ENCODE measurements at places on chromosomes 2 and 18.

GRCh38 chr18:40670668-40671375 is 1284.2 kb upstream of the PIK3C3 start:
- no peak for DNase-seq

DNA sequence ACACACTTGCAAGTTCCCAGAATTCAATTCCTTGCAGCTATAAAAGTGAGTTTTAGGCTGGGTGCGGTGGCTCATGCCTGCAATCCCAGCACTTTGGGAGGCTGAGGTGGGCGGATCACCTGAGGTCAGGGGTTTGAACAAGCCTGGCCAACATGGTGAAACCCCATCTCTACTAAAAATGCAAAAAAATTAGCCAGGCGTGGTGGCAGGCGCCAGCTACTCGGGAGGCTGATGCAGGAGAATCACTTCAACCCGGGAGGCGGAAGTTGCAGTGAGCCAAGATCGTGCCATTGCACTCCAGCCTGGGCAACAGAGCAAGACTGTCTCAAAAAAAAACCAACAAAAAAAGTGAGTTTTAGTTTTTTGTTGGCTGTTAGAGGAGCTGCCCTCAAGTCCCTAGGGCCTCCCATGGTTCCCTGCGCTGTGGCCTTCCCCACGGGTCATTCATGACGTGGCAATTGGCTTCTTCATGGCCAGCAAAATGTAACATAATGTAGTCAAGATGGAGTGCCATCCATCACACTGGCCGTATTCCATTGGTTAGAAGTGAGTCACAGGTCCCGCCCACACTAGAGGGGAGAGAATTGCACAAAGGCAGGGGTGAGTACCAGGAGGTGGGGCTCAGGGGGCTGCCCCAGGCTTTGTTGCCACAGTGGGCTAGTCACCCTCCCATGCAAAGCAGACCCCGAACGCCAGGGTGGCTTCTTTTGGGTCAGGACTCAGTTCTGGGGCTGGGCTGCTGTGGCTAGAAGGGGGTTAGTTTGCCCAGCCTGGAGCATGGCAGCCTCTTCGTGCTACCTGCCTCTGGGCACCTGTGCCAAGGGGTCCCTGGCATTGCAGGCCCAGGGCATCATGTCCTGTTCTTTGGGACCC is 37.7 kb upstream of the INHBB start:
- DNase-seq = no peak

GRCh38 chr2:81895620-81896250 is 1591.2 kb upstream of the LRRTM1 start:
- no peak for DNase-seq

DNA sequence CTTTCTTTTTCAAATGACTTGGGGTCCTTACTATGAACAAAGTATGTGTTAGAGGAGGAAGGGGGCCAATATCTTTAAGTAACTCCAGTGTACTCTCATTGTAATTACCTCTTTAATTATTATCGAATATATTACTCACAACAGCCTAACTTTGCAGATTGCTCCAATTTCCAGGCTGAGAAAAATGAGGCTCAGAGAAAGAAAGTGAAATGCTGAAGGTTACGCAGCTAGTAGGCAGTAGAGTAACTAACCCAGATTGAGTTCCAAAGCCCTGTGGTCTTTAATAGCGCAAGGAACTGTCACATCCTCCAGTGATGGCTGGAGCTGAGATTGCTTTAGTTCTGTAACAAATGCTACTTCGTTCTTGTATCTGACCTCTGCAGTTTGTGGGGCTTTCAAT is 2.2 kb upstream of the GYPC start:
- DNase-seq = no peak

DNA sequence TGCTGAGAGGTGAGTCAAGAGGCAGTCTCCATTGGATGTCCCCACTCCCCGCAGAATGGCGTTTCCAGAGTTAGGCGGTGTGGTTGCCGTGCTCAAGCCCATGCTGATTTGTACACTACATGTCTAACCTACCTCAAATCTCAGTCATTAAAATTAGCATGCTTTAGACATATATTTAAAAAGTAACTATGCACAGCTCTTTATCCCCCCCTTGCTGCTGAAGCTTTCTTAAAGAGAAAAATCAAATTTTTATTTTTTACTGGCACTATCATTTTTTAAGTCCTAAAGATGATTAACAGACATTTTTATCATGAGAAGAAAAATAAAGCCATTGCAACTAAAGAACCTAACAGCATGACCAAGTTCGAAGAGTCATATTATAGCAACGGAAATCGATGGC is 42.9 kb downstream of the BOLA3 start:
- no peak for DNase-seq

- DNase-seq = no peak
Measured at GRCh38 chr2:58649756-58650155, 408.6 kb upstream of the FANCL start.

DNA sequence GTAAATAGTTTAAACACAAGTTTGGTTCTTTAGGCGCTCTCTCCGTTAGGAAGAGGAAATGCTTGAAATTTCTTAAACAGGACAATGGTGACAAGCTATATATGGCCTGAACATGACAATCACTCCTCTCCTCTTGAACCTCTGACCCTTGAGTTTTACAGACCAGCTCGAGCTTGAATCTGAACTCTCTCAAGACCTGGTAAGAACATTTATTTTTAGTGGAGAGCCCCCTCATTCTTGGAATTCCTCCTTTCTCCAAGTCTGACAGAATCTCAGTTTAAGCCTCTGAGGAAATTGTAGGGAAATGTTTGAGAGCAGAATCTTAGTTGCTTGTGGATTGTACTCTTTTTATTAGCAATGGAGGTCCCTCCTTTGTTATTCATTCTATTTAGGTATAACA is 1293.6 kb upstream of the ZEB2 start:
- DNase-seq = no peak

DNA sequence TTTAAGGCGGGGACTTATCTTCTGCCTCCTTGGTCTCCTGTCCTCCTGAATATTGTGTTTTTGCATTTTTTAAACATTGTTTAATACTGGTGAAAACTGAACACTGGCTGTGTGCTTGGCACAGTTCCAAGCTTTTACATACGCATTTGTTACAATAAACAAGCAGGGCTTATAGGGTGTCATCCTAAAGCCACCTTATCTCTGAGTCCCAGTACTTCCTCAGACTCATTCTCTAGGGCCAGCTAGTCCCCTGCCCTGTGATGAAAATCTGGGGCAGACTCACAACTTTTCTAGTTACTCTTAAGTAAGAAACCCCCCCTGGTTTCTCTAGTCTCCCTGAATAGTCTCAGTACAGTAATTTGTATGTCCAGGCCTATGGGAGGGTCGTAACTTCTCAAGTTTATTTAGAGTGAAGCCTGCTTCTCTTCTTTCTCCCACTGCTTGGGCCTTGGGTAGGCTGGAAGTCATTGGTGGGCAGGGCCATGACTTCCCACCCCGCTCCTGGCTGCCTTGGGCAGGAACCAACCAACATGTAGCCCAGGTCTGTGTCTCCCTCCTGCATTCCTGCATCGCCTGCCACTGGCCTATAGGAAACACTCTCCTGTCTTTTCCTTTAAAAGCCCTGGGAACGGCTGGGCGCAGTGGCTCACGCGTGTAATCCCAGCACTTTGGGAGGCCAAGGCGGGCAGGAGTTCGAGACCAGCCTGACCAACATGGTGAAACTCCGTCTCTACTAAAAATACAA is 7.7 kb upstream of the KCNE4 start:
- no peak for DNase-seq

DNA sequence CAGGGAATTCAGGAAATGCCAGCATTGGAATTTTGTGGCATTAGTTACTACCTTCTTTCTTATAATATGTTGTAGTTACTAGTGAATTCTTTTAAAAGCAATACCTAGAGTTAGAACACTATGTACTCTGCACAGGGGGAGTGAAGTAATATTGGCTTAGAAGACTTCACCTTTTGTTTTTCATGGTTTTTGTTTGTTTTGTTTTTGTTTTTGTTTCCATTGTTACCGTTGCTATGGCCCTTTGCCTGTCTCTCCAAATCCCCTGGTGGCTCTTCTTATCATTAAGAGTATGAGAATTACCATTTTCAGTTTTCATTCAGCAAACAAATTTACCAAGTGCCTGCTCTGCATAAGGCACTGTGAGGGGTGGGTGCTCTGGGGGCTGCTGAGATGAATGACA is 160.1 kb downstream of the HAUS1 start:
- no peak for DNase-seq

DNA sequence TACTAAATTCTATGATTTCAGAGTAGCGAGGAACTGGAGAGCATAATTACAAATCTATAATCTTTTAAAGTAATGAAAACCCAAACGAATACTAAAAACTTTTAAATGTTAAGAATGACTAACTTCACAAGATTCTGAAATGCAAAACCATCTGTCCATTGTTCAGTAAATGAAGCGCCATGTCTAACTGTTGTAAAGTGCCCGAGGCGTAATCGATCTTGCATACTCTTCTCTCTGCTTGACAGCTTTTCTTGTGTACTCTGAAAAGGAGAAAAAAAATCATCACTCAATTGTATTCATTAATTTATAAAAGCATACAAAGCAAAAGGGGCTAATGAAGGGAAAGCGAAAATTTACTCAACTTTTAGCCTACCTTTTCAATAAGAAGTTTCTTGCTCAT is 111.0 kb downstream of the TLK1 start:
- no peak for DNase-seq

GRCh38 chr2:62968668-62969067 is 82.0 kb upstream of the OTX1 start:
- DNase-seq = no peak

DNA sequence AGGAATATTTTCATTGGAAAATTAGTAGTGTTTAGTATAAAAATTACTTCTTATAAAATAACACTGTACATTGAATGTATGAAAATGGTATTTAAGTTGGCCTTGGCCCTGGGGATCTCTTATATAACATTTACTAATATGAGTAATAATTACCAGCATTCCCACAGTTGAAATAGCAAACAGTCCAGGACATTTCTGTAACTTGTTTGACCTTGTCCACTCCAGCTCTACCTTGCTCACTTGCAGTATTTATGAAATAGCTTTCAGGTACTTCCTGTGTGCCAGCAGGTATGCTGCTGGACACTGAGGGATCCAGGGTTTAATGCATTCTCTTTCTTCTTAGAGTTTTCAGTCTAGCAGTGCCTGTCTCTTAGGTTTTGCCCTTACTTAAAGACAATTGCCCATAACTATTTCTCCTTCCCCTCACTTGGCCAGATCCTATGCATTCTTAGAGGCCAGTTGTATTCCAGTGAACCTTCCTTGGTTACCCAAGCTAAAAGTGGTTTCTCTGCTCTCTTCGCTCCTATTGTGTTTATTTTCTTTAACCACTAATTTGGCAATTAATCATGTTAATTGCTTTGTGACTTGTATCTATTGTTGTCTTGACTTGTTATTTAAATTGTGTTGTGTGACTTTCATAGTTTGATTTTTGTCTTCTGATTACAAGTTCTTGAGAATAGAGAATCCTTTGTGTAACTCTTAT is 25.9 kb downstream of the BABAM2 start:
- DNase-seq = no peak

GRCh38 chr18:58603375-58604067 is 25.4 kb downstream of the ALPK2 start:
- no peak for DNase-seq

- DNase-seq = no peak
Measured at GRCh38 chr2:213475433-213475832, 191.2 kb downstream of the SPAG16 start.

GRCh38 chr2:86193901-86194567 is 1.2 kb downstream of the IMMT start:
- no peak for DNase-seq

DNA sequence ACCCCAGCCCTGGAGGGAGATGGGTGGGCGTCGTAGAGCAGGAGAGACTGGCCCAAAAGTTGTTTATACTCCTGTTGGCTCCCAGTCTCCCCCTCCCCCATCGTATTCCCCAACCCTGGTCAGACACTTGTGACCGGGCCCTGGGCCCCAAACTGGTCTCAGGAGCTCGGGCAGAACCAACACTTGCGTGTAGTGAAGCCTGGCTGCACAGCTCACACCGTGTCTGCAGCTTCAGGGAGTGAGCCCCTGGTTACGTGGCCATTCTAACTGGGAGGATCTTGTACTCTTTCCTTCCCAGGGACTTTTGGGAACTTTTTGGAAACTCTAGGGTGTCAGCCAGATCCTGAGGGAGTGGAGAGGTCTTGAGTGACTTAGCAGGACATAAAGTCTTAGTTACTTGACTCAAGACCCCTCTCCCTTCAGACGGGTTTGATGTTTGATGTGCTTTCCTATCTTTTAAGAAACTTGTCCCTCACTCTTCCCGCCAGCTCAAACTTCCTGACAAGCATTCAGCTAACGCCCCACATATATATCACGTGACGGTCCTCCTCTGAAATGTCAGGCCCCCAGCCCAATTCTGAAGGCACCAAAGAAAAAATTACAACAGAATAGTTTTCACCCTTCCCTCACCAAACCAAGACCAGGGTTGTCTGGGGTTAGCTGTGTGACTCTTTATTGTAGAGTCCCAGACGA is 2.3 kb downstream of the PKDCC start:
- DNase-seq = no peak

DNA sequence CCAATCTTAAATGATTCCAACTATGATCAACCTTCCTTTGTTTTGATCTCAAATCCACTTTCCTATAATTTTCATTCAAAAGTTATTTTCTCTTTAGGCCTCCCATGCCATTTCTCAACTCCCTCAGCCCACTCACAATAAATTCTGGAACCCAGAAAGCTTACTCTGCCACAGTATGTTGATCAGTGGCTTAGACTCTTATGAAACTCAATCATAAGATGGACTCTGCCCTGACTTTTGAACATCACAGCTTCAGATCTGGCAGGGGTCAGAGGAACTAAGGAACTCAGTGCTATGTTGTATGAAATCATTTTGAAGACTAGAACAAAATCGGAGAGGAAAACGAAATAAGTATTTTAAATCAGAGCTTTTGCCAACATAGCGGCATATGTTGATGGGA is 59.8 kb upstream of the LGALSL start:
- DNase-seq = no peak

- DNase-seq = no peak
Measured at GRCh38 chr18:77059294-77059916, 73.2 kb downstream of the MBP start.

DNA sequence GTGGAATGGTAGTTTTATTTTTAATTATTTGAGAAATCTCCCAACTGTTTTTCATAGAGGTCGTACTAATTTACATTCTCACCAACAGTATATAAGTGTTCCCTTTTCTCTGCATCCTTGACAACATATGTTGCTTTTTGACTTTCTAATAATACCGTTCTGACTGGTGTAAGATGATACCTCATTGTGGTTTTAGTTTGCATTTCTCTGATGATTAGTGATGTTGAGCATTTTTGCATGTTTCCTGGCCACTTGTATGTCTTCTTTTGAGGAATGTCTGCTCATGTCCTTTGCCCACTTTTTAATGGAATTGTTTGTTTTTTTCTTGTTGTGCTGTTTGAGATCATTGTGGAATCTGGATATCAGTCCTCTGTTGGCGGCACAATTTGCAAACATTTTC is 242.5 kb downstream of the ZNF521 start:
- DNase-seq = no peak

GRCh38 chr2:1599301-1600085 is 144.8 kb downstream of the PXDN start:
- no peak for DNase-seq

- no peak for DNase-seq
Measured at GRCh38 chr2:208297961-208298360, 31.9 kb downstream of the PIKFYVE start.

DNA sequence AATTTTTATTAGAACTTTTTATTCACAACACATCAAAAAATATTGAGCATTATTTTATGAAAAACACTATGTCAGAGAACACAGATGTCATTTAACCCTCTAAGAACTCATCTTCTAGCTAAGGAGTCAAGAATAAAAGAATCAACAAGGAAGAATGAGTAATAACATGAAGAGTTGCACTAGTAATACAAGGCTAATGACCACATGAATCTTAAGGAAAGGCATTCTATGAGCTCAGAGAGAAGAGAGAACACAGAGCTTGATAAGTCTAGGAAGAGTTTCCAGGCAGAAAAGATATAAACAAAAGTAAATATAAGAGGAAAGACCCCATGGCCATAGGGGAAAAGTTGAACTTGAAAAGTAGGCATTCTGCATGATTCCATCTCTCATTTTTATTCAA is 166.5 kb downstream of the MAIP1 start:
- DNase-seq = no peak
